ENCODE measurements at places on chromosomes 16 and 17.

GRCh38 chr17:68800751-68801150 is 154.4 kb downstream of the ABCA8 start:
- no peak for DNase-seq

DNA sequence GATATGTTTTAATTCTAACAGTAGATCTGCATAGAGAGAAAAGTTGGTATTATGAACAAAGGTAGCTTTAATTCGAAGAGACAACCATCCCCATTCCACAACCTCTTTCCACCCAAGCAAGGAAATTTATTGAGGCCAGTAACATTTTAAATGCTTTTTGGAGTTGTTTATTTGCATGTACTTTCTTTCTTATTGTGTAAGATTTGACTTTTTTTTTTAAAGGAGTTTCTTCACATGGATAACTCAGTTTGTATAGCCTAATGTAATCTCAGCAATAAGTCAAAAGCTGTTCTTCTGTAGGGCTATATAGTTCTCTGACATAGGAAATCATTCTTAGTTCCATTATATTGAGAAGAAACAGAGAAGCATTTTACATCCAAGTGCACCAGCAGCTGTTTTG is 163.3 kb downstream of the PRKCA start:
- DNase-seq: no peak

- no peak for DNase-seq
These were observed 12.5 kb downstream of the TSR1 start for GRCh38 chr17:2323629-2324314.

- DNase-seq: no peak
These were observed 19.8 kb upstream of the ABCA5 start for GRCh38 chr17:69346766-69347165.

- no peak for DNase-seq
These were observed 52.4 kb upstream of the JPH3 start for GRCh38 chr16:87549627-87550494.

GRCh38 chr16:66278604-66279262 is 87.8 kb upstream of the CDH5 start:
- no peak for DNase-seq

GRCh38 chr17:45893725-45894021 is 681 bp upstream of the MAPT start:
- no peak for DNase-seq
